ENCODE measurements at places on chromosomes 13 and 19.

- DNase-seq: no peak
Observed at GRCh38 chr19:4197625-4198466, 15.4 kb downstream of the ANKRD24 start.

DNA sequence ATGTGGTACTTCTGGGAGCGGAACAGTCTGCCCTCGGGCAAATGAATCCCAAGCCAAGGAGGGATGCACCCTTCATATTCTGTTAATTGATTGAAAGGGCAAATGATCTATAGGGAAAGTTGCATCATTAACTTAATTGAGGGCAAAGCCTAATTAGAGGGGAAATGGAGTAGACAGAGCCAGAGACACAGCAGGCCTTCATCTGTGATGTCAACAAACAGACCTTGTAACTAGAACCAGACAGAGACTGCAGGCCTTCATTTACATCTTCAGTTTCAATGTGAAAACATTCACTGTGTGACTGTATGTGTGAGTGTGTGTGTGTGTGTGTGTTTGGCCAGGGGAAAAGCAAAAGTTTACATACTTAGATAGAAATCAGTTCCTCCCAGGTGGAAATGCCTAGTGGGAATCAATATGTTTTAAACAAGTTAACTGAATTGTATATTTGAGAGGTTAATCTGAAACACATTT lies 126.4 kb downstream of the SPRY2 start:
- no peak for DNase-seq

DNA sequence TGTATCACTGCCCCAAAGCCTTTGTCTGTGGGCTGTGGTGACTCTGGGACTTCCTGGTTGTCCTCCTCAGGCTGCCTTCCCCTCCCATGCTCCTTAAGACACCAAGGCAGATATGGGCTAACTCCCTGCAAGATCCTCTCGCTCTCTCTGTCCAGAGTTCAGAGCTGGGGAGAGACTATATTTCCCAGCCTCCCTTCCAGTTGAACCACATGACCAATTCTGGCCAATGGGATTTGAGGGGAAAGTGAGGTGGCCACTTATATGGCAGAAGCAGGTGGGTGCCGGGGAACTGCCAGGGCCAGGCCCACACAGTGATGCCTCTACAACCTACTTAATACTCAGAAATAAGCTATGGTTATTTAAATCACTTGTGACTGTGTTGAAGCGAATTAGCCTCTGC lies 16.2 kb upstream of the ANGPTL8 start:
- no peak for DNase-seq

GRCh38 chr13:20219577-20219976 lies 12.5 kb downstream of the GJB6 start:
- DNase-seq: no peak

GRCh38 chr13:30133554-30133912 lies 173.8 kb downstream of the KATNAL1 start:
- no peak for DNase-seq

- no peak for DNase-seq
Observed at GRCh38 chr19:55858969-55859368, 22.6 kb downstream of the NLRP4 start.

GRCh38 chr13:31588893-31589292 lies 150.4 kb upstream of the RXFP2 start:
- DNase-seq: no peak

DNA sequence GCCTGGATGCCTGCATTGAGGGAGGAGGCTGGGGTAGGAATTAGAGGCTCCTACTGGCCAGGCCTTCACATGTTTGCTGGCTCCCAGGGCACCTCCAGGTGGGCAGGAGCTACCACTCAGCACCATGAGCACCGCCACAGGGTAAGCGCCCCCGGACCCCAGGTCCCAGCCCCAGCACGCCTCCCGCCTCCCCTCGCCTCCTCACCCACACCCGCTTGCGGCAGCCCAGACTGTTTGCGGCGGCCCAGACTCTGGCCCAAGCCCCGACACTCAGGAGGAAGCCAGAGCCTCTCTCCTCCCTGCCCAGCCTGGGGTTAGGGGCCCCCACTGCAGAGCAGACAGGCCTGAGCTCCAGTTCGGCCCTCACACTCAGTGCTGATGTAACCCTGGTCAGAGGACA lies 652 bp downstream of the EPS8L1 start:
- DNase-seq: no peak

DNA sequence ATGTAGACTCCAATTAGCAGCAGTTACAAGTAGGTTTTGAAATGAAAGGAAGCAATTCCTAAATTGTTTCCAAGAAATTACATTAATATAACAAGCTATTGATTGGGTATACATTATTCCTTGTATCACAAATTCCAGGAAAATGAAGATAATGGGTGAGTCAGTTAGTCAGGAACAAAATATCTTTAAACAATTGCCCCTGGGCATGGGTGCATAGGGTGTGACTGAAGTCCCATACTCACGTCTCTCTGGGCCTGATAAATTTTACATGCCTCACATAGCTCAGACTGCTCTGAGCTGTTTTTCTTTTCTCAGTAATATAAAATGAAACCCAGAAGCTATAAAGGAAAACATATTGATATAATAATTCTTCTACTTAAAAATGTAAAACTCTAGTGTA lies 87.8 kb downstream of the FNDC3A start:
- DNase-seq: no peak
